BE2C (cell line): ENCODE measurements at places on chromosomes 5 and 9.

DNA sequence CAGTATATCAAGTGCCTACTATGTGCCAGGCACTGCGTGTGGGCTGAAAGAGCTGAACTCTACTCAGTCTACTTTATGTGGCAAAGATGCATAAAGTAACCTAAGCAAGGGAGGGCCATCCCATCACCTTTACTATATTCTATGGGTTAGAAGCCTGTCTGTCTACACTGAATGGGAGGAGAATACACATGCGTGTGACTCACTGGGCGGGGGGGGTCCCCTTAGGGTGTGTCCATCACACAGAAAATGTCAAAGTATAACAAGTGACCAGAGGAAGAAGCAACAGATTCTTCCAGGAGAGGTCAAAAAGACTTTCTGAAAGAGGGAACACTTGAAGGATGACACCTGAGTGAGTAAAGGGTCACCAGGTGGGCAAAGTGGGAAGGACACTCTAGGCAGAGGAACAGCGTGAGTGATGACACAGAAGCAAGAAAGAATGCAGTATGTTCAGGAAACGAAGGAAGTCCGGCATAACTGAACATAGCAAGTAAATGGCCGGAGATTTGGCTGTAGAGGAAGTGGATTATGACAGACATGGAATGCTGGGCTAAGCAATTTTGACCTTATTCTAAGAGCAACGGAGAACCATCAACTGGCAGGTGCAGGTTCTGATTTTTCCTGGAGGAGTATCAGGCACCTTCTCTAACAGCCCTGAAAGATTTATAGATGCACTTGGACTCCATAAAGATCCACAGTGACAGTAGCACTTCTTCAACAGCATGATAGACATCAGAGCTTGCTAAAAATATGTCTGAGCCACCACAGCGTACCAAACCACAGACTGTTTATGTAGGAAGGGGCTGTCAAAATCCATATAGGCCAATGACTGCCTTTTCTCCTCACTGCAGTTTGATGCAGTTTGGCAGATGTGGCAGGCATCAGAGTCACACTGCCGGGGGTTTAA, 8.0 kb upstream of the WHRN start:
- no peak for DNase-seq

GRCh38 chr5:172688349-172689217, 47.5 kb downstream of the NEURL1B start:
- peak; percentile 53 for DNase-seq

DNA sequence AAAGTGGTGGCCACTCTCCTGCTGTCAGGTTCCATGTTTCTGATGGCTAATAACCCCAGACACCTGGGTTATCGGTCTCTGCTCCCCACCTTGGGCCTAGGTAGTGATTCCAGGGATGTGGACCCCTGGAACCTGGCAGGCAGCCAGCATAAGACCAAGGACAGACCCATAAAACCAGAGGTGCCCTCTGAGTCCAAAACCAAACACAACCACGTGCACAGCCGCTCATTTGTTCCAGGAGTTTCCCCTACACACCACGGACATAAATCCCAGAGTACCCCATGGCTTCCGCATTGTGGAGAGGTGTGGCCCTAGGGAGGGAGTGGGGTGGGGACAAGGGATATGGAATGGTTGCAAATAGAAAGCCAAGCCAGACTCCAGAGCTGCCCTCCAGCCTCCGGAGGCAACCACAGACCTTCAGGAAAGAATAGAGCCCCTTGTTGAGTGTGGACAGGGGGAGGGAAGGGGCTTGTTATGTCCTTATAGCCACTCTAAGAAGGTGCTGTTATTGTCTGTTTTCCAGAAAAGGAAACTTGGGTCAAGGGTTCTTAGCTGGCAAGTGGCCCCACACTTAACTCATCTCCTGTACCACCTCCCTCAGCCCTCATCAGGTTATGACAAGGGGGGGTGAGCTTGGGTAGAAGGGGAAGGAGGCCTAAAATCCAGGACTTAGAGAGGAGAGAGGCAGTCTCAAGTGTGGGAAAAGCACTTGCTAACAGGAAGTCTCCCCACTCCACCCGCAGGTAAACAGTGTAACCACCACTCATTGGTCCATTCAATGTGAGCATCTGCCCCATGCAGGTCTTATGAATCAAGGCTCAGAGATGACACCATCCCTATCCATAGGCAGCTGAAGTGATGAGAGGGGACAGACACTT, 23.6 kb upstream of the CYSTM1 start:
- DNase-seq: no peak

GRCh38 chr9:2138646-2139045, 123.5 kb downstream of the SMARCA2 start:
- DNase-seq: no peak

GRCh38 chr5:67748165-67748690, 467.3 kb upstream of the PIK3R1 start:
- DNase-seq: no peak
